ENCODE measurements at places on chromosomes 13 and 19. TPM values are rescaled to one million over a fixed set of nuclear protein-coding genes. Genes with fewer than 3 reads are reported as not detected.

The PRODH2 gene
- total RNA-seq, result not detected

The IZUMO1 gene
- not detected for total RNA-seq

The IL11 gene
- total RNA-seq, result 1.6 TPM

The FZR1 gene
- 14.8 TPM for total RNA-seq

The CGB2 gene
- not detected for total RNA-seq

The HSPB6 gene
- total RNA-seq, result 713 TPM

The RPL36 gene
- total RNA-seq, result 87.7 TPM

The TUBA3C gene
- not detected for total RNA-seq

The ZNF625 gene
- total RNA-seq, result 18.6 TPM

The ZNF471 gene
- 2.5 TPM for total RNA-seq

The ALOX5AP gene
- not detected for total RNA-seq

The CFAP97D2 gene
- not detected for total RNA-seq

The PDX1 gene
- total RNA-seq, result not detected

The IZUMO4 gene
- total RNA-seq, result 1.4 TPM

The JSRP1 gene
- 0.27 TPM for total RNA-seq

The KLK14 gene
- not detected for total RNA-seq

The FUT3 gene
- not detected for total RNA-seq

The ZNF480 gene
- 13.2 TPM for total RNA-seq

The PEX11G gene
- 1.6 TPM for total RNA-seq

The CEACAM7 gene
- total RNA-seq, result not detected

The PABPC3 gene
- 0.08 TPM for total RNA-seq

The FAM124A gene
- total RNA-seq, result 3.3 TPM

The CCDC169 gene
- 4.1 TPM for total RNA-seq

The RB1 gene
- 23.3 TPM for total RNA-seq

The ZNF560 gene
- total RNA-seq, result 0.16 TPM

The ZNF229 gene
- 23.4 TPM for total RNA-seq

The TGFBR3L gene
- total RNA-seq, result 0.99 TPM

The TICAM1 gene
- total RNA-seq, result 3.2 TPM

The GSX1 gene
- total RNA-seq, result not detected

Measured in fibroblast of the aortic adventitia (primary cell).